CD4-positive, alpha-beta T cell (primary cell): ENCODE measurements at places on chromosomes 12 and 14. TPM values are rescaled to one million over a fixed set of nuclear protein-coding genes. Genes with fewer than 3 reads are reported as not detected.

DNA sequence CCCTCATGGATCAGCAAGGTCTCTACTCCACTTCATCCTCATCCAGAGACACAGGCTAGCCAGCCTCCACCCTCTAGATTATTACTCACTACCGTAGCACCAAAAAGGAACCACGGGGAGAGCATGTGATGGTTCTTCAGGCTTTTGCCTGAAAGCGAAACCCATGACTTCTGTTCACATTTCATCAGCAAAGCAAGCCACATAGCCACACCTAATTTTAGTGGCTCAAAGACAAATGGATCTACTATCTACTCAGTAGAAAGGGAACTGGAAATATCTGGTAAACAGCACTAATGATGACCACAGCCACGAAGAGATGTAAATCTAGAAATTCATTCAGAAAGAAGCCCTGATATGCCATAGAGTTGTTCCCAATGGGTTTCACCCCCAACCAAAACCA is 51.4 kb downstream of the VCPKMT start:
- no peak for DNase-seq
- H3K27me3 ChIP-seq = no peaks in the 10 kb centered on the region
- peak overlapping the region; percentile 89 for H3K27ac ChIP-seq
- H3K4me1 ChIP-seq = peaks cover 63% of the 10 kb centered on the region
- no peaks in the 10 kb centered on the region for H3K36me3 ChIP-seq
- no peak overlapping the region for H3K4me3 ChIP-seq

SSTR1 gene
- not detected for total RNA-seq

GRCh38 chr14:32620724-32621123 is 291.6 kb downstream of the AKAP6 start:
- H3K27ac ChIP-seq = no peak overlapping the region
- H3K4me3 ChIP-seq = no peak overlapping the region
- no peaks in the 10 kb centered on the region for H3K4me1 ChIP-seq
- no peaks in the 10 kb centered on the region for H3K27me3 ChIP-seq

DNA sequence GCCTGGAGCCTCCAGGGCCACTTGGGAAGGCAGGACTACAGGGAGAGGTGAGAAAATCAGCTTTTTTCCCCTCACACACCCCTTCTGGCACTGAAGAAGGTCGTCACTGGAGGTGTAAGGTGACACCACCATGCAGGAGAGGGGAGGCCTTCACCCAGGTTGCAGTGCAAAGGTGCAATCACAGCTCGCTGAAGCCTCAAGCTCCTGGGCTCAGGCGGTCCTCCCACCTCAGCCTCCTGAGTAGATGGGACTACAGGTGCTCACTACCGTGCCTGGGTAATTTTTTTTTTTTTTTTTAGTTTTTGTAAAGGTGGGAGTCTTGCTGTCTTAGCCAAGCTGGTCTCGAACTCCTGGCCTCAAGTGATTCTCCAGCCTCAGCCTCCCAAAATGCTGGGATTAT is 93.6 kb downstream of the TNFAIP2 start:
- H3K36me3 ChIP-seq = no peaks in the 10 kb centered on the region
- H3K27ac ChIP-seq = no peak overlapping the region
- no peak for DNase-seq
- H3K27me3 ChIP-seq = peaks cover 27% of the 10 kb centered on the region
- H3K4me3 ChIP-seq = no peak overlapping the region
- no peaks in the 10 kb centered on the region for H3K4me1 ChIP-seq

- H3K36me3 ChIP-seq = no peaks in the 10 kb centered on the region
- no peaks in the 10 kb centered on the region for H3K27me3 ChIP-seq
- H3K4me3 ChIP-seq = no peak overlapping the region
- no peak overlapping the region for H3K27ac ChIP-seq
- no peaks in the 10 kb centered on the region for H3K4me1 ChIP-seq
- DNase-seq = no peak
Measured at GRCh38 chr12:52182898-52183543, 8.8 kb downstream of the KRT80 start.

- no peaks in the 10 kb centered on the region for H3K4me1 ChIP-seq
- H3K27ac ChIP-seq = no peak overlapping the region
- H3K4me3 ChIP-seq = no peak overlapping the region
- H3K27me3 ChIP-seq = no peaks in the 10 kb centered on the region
- H3K36me3 ChIP-seq = no peaks in the 10 kb centered on the region
Measured at GRCh38 chr14:58797010-58797429, 159.3 kb downstream of the DACT1 start.

DNA sequence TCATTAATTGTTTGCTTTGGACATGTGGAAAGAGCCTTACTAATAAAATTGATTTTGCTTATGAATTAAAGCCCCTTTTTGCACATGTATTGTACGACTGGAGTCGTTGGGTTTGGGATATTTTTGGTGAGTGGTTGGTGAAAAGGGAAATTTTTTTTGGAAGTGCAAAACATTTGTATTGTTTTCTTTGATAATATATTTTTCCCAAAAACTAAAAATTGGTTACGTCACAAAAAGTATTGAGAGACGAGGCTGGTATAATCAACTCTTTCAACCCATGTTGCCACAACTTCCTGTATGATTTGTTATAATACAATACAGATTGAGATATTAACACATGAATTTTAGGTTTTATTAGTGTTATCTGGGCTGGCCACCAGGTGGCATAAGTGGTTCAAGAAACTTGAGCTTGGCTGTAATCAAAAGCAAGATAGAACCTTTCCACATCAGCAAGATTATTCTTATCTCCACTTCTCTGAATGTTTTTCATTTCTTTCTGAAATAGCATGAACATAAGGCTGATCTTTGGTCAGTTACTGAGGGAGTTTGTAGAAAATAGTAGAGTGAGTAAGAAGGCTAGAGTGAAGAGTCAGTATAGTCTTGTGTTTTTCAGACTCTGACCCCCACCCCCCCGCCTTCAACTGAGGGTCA is 8.7 kb downstream of the NGDN start:
- no peak overlapping the region for H3K4me3 ChIP-seq
- peak; percentile 60 for DNase-seq
- no peaks in the 10 kb centered on the region for H3K4me1 ChIP-seq
- H3K36me3 ChIP-seq = peaks cover 75% of the 10 kb centered on the region
- H3K27ac ChIP-seq = no peak overlapping the region
- no peaks in the 10 kb centered on the region for H3K27me3 ChIP-seq

VRTN gene
- total RNA-seq = not detected

DNA sequence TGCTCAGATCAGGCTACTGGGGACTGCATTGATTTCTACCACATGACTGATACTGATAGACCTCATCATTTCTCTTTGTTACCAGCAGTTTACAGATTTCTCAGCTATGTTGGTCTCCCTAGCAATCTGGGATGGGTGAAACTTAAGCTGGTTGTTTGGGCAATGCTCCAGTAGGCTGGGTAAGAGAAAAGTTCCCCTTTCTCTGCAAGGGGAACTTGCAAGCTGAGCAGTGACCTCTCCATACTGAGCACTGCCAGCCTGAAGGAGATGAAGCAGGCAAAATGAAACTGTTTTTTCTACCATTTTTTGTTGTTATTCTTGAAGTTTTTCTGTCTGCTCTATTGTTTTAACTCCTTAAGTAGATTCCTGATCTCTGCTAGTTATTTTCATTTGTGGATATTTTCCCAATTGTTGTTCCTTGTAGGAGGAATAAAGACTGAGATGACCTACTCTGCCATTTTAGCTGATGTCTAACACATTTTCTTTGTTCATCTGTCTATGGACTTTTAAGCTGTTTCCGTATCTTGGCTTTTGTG is 1.3 kb upstream of the OR4M1 start:
- no peaks in the 10 kb centered on the region for H3K27me3 ChIP-seq
- no peak overlapping the region for H3K4me3 ChIP-seq
- DNase-seq = no peak
- H3K4me1 ChIP-seq = no peaks in the 10 kb centered on the region

DNA sequence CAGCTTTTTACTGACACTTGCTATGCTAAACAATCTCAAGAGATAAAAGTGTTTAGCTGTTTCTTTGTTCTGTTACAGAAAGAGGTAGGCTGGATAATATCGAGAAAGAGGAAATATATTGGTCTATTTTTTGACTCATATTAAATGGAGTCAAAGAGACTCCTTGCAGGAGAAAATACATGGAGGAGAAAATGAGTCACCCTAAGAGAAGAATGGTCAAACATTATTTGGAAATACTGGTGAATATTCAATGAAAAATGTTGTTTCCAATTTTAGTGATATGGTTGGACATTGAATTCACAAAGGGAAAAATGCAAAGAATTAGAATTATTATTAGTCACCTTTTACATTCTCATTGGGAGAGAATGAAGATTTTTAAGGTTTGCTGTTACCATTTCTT is 3.2 kb downstream of the KCNJ8 start:
- peaks cover 14% of the 10 kb centered on the region for H3K4me1 ChIP-seq
- H3K4me3 ChIP-seq = no peak overlapping the region
- H3K27me3 ChIP-seq = peaks cover 28% of the 10 kb centered on the region
- no peaks in the 10 kb centered on the region for H3K36me3 ChIP-seq

DNA sequence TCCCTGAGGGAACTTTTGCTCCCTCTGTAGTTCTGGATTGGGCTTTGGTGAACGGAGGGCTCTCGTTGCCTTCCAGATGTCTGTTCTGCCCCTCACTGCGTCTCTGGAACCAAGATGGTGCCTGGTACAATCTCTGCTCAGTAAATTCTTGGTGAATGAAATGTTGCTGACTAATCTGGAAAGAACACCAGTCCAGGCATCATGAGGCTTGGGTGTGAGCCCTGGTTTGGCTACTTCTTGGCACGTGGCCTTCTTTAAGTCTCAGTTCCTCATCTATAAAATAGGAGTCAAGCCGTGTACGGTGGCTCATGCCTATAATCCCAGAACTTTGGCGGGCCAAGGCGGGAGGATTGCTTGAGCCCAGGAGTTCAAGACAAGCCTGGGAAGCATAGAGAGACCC is 4.3 kb downstream of the HHIPL1 start:
- H3K27me3 ChIP-seq = peaks cover 25% of the 10 kb centered on the region
- DNase-seq = no peak
- peaks cover 6% of the 10 kb centered on the region for H3K4me1 ChIP-seq

DNA sequence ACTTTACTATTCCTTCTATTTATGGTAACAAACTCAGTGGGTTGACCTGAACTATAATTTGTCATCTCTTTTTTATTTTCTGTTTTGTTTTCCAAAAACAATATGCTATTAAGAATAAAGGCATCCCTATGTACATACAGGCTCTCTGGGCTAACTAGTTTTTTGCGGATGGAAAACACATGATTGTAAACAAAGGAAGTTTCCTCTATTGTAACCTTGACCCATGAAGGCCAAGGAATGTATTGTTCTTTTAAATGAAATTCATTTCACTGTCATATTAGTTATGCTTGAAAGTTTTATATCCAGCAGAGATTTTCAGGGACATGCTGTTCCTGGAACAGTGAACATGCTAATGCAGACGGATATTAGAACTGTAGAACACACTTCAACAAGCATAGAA is 705.0 kb upstream of the SEL1L start:
- DNase-seq = no peak
- no peaks in the 10 kb centered on the region for H3K36me3 ChIP-seq
- H3K4me1 ChIP-seq = no peaks in the 10 kb centered on the region
- H3K27me3 ChIP-seq = no peaks in the 10 kb centered on the region
- H3K4me3 ChIP-seq = no peak overlapping the region

AKAP6 gene
- 1.2 TPM for total RNA-seq

MSRB3 gene
- total RNA-seq = 0.17 TPM

GRCh38 chr14:56491299-56492285 is 88.0 kb upstream of the TMEM260 start:
- DNase-seq = peak; percentile 15
- H3K36me3 ChIP-seq = no peaks in the 10 kb centered on the region

DNA sequence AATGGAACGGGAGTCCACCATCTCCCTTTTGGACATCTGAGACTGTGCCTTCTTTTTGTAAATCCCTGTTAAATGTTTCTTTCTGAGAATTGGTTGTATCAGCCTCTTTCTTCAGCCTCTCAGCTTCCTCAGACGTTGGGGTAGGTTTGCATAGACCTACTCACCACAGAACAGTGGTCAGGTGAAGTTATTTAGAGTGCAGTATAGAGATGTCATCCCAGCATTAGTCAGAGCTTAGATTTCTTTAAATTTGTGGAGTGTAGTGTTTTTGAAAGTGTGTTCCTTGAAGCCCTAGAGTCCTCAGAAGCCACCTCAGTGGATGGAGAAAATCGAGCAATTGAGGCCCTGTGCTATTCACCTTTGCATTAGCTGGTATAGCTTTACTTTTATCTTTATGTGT is 8.9 kb upstream of the EEA1 start:
- no peak overlapping the region for H3K4me3 ChIP-seq
- DNase-seq = no peak
- H3K36me3 ChIP-seq = no peaks in the 10 kb centered on the region
- H3K27me3 ChIP-seq = no peaks in the 10 kb centered on the region

PGF gene
- 0.11 TPM for total RNA-seq

DNA sequence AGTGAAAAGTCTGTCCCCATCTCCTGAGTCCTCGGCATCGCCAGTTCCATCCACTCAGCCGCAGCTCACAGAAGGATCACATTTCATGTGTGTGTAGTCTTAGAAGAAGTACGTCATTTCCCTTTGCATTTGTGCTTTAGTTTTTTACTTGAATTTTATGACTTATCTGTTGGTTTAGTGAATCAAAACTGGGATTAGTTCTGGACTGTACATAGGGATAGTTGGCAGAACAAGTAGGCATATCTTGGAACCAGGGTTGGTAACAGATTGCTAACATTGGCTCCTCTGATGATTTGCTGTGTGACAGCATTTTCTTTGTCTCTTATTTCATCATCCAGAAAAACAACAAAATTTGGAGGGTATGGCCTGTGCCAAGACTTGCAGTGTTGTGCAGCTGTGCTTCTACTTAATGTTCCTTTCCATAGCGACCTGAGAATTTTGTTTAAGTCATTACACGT is 69.6 kb upstream of the AEBP2 start:
- DNase-seq = no peak
- H3K4me3 ChIP-seq = no peak overlapping the region
- no peaks in the 10 kb centered on the region for H3K27me3 ChIP-seq
- peaks cover 2% of the 10 kb centered on the region for H3K36me3 ChIP-seq
- no peak overlapping the region for H3K27ac ChIP-seq

LRRC10 gene
- not detected for total RNA-seq
